ENCODE measurements at places on chromosomes 1 and 21. TPM values are rescaled to one million over a fixed set of nuclear protein-coding genes. Genes with fewer than 3 reads are reported as not detected.

The VWA5B1 gene
- polyA plus RNA-seq = 0.51 TPM

The PRAMEF14 gene
- polyA plus RNA-seq = not detected

The RHCE gene
- 0.19 TPM for polyA plus RNA-seq

The RIMKLA gene
- 0.58 TPM for polyA plus RNA-seq

GRCh38 chr1:2192031-2192995 lies 2.3 kb downstream of the FAAP20 start:
- no peak for DNase-seq

- DNase-seq = no peak
Measured at GRCh38 chr1:180728472-180729106, 96.8 kb downstream of the XPR1 start.

DNA sequence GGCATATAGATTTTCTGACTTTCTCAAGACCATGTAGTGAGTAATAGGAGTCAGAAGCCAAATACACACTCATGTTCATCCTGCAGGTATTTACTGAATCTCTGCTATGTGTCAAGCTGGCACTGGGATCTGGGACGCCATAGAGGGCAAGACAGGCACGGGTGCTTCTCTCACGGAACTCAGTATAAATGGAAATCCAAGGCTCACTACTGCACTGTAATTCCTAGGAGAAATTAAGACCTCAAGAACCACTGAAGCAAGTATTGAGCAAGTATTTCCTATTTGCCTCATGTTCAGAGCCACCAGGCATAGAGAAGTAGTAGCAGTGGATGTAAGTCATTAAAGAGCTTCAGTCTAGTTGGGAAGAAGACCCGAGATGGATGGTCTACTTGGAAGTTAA lies 38.9 kb downstream of the EIF2D start:
- DNase-seq = no peak

DNA sequence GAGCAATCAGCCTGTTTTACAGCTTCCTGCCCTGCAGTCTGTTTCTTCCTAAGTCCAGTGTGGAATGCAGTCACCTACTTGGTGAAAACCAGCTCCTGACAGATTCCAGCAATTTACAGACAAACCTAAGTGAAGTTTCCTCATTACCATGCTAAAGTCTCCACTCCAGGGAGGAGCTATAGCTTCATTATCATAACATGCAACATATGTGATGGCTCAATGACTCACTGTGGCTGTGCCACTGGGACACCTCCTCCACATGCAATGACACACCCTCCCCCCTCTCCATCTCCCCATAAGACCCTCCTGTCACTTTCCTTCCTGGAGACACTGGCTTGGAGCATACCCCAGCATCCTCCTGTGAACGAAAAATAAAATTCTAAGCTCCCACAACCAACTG lies 125.2 kb downstream of the MAP3K21 start:
- no peak for DNase-seq

GRCh38 chr1:40391688-40392145 lies 18.2 kb downstream of the SMAP2 start:
- no peak for DNase-seq

- DNase-seq = no peak
Measured at GRCh38 chr1:223737342-223737741, 25.0 kb downstream of the CAPN2 start.

DNA sequence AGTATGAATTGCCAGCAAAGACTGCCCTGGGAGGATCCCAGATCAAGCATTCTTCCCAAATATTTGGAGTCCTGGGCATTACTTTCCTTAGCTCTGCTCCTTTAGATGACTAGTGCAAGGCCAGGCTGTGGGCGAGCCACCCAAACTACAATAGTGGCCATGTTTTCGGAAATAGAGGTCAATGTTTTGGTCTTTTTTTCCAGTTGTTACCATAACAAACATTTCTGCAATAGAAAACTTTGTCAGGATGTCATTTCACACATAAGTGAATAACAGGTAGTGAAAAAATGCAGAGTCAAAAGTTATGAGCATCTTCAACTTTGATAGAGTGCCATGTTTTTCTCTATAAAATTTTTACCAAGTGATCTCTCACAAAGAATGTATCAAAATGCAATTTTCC lies 25.2 kb upstream of the OR10J4 start:
- DNase-seq = no peak

Measured in urinary bladder (tissue), 4 donors.